Caki2 (cell line): ENCODE measurements at places on chromosomes 13 and 19.
A peak's percentile ranks its signal among the peaks of the same experiment; 100 is the strongest.

DNA sequence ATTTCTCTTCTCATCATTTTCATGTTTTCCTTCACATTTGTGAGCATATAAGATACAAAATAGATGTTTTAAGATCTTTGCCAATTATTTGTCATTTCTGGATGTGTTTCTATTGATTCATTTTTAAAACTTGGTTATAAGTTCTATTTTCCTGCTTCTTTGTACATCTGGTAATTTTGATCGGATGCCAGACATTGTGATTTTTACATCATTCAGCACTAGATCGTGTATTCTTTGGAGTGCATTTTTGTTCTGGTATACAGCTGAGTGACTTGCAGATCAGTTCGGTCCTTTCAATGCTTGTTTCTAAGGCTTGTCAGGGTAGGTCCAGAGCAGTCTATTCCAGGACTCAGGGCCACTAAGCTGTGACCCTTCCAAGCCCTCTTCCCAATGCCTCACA is 198.2 kb downstream of the KLF12 start:
- DNase-seq = no peak

DNA sequence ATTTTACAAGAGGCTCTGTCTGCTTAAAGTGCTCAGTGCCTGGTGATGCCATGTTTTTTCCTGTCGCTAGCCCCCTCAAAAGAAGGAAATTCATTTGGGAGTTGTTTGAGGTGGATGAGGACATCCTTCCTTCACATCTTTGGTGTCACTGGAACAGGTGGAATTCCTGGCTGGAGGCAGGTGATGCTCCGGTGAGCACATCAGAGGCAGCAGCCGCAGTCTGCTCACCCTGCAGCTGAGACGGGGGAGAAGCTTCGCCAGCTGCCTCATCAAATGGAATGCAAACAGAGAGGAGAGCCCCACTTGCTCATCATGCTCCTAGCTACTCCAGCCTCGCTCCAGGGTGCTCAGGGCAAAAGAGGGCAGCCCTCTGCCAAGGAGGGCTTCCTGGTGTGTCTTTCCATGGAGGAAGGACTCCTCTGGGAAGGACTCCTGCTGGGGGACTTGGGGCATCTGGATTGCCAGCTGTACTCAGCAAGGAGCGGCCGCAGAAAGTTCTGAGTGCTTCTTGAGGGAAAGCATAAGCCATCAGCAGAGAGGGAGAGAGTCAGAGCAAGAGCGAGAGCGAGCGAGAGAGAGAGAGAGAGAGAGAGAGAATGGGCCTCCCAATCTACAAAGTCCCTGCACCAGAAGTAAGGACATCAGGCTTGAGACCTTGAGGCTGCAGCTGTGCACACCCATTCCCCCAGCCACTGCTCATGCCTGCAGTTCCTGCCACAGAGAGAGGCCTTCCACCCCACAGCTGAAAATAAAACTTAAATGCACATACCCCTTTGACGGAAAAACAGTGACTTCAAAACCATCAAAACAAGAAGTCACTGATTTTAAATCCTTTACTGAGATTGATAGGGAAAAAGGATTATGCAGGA is 74.3 kb upstream of the UBL3 start:
- DNase-seq = peak; percentile 76

DNA sequence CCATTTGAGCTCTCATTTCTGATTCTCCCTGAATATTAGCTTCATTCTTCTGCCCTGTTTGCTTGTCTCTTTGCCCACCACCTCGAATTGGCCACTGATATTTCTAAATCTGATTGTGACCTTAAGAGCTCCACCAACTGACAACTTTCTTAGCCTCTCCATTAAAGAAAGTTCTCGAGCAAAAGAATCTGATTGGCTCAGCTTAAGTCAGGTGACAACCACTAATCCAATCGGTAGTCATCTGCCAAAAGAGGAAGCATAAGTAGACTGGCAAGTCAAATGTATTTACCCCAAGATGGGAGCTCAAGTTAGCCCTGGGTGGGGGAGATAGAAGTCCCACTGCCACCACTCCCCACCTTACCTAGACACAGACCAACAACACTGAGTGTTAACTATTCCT is 41.5 kb downstream of the NOTCH3 start:
- DNase-seq = no peak

- peak; percentile 57 for DNase-seq
These were observed 25.5 kb downstream of the ELL start for GRCh38 chr19:18496167-18496979.

DNA sequence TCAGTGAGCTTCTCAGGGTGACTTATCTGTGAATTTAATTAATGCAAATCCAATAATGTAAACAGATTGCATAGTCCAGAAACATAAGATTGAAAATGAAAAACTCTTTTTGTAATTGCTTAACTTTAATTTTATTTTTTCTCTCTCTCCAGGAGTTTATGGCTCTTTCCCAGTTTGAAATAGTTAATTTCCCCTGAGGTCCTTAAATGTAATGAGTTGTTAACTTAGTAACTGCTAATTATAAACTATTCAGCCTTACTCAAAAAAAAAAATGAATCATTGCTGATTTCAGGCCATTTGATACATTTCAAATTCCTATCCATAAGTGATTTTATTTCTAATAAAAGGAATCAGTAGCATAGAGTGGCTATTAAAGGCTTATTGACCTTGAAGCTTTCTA is 84.1 kb upstream of the TRPC4 start:
- DNase-seq = no peak

- no peak for DNase-seq
These were observed 30.8 kb downstream of the KLF2 start for GRCh38 chr19:16355293-16356043.

DNA sequence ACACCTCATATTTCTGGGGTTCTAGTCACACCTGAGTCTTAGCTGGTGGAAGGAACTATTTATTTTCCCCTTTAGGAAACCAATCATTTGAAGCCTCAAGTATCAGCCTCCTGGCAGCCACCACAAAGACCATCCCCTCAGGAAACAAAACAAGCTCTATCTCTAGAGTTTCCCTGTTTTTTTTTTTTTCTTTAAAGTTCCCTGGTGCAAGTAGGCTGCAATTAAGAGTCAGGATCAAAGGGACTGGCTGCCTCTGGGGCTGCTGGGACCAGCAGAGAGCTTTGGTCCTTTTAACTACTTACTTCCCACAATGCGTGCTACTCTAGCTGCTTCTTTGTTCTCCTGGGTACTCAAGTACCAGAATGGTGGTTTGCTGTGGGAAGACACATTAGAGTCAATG is 11.4 kb downstream of the MBNL2 start:
- DNase-seq = no peak

DNA sequence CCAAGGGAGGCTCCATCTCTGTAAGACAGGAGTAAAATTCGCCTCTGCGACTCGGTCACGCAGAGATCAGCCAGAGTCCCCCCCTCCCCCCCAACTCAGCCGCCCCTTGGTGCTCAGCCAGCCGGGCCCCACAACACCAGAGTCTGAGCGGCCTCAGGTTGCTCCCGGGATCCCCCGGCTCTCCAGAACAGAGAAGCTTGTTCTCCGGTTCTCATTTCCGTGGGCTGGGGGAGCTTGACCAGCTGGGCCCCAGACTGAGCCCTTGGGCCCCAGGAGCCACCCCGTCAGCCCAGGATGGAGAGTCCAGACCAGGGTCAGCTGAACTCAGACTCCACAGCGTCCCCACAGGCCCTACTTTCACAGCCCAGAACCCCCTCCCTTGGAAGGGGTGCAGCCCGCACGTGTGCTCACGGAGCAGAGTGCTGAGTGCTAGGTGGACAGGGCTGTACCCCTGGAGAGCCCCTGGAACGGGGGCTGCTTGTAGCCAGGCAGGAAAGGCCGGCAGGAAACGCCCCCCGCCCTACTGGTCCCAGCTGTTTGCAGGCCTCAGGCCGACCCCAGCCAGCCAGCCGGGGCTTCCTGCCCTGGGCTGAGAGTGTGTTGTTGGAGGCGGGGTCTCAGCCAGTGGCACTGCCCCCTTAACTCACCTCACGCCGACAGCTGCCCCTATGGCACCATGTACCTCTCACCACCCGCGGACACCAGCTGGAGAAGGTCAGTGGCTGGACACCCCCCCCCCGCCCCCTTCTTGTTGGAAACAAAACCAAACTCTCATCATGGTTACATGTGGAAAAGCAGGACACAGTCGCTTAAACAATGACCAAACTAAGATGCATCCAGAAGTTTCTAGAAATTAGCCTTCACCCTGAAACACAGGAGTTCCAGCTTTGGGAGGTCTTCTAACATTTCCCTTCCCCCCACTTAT is 44.4 kb downstream of the COMP start:
- DNase-seq = no peak

DNA sequence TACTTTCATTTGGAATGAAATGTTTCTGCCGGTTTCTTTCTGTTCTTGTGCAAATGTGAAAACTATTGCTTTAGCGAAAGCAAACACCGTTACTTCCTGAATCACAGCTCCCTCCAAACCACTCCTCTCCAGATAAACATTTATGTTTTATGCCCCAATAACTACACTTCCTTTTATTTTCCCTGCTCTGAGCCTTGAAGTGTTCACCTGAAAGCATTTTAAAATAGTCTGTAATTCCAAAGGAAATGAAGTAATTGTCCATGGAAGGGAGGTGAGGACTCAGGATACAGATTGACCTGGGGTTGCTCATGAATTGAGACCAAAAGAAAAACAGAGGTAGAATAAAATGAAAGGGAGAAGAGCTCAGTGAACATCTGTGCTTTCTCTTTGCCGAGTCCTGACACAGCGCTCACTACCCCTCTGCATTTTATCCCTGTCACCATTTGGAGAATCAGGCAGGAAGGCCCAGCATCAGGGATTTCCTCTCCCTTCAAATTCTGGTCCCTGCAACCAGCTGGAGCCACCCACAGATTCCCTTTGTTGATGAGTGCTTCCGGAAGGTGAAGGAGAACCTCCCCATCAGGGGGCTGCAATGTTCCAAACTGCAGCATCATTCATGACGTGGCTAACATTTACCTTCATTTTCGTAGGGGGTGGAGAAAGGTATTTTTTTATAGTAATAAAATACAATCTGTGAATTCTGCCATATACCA is 171.9 kb downstream of the ITGBL1 start:
- DNase-seq = peak; percentile 61

- DNase-seq = no peak
These were observed 1414.6 kb downstream of the SLITRK1 start for GRCh38 chr13:82467626-82468025.

DNA sequence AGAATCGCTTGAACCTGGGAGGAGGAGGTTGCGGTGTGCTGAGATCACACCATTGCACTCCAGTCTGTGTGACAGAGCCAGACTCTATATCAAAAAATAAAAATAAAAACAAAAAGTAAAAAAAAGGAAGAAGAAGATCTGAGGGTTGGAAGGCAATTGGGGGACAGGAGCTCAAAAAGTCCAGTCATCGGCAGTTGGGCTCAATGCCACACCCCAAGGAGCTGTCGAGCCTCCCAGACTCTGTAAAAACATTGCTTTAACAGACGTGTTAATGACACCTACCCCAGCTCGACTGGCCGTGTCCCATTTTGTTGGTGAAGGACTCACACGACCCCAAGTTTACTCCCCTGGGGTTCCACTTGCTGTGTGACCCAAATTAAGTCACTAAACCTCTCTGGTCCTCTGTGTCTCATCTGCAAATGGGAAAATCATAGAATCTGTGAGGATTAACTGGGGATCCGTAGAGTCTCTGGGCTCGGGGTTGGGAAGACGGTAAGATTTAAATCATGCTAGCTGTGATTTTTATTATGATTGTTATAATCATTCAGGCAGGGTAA is 7.0 kb downstream of the GNA15 start:
- DNase-seq = no peak

DNA sequence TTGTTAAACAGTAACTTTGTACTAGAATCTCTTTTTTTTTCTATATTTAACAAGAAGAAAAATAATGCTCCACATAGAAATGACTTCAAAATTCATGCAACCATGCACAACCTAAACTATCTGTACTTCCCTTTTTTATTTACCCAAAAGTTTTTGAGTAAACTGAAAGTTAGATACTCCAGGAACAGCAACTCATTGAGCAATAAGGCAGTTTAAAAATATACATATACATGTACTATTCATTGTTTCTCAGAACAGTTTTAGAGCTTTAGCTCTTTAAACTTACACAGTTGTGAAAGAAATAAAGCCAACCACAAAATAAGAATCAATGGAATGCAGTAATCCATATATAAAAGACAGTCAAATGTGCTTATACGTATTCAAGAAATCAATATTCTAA is 39.2 kb downstream of the MTMR6 start:
- DNase-seq = no peak

DNA sequence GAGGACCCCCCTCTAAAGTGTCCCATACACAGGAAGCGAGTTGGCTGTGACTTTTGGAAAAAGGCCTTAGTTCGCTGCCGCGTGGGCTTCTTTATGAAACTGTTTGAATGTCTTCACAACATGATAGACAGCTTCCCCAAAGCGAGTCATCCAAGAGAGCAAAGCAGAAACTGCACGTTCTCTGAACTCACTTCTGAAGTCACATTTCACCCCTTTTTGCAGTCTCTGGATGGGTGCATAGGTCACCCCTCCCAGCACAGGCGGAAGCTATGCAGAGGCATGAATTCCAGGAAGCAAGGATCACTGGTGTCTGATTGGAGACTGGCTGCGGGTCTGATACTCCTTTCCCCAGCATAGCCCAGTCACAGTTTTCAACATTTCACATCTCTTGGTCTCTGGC is 10.6 kb downstream of the GPI start:
- no peak for DNase-seq

- no peak for DNase-seq
These were observed 10.4 kb upstream of the ZSWIM4 start for GRCh38 chr19:13784731-13785452.

GRCh38 chr13:106375085-106375484 is 160.4 kb downstream of the EFNB2 start:
- no peak for DNase-seq

- DNase-seq = no peak
These were observed 351.0 kb downstream of the NALCN start for GRCh38 chr13:101065329-101065728.

GRCh38 chr19:10450853-10451609 is 30.7 kb downstream of the PDE4A start:
- DNase-seq = peak; percentile 35

GRCh38 chr13:60120617-60121336 is 43.0 kb downstream of the DIAPH3 start:
- DNase-seq = no peak

DNA sequence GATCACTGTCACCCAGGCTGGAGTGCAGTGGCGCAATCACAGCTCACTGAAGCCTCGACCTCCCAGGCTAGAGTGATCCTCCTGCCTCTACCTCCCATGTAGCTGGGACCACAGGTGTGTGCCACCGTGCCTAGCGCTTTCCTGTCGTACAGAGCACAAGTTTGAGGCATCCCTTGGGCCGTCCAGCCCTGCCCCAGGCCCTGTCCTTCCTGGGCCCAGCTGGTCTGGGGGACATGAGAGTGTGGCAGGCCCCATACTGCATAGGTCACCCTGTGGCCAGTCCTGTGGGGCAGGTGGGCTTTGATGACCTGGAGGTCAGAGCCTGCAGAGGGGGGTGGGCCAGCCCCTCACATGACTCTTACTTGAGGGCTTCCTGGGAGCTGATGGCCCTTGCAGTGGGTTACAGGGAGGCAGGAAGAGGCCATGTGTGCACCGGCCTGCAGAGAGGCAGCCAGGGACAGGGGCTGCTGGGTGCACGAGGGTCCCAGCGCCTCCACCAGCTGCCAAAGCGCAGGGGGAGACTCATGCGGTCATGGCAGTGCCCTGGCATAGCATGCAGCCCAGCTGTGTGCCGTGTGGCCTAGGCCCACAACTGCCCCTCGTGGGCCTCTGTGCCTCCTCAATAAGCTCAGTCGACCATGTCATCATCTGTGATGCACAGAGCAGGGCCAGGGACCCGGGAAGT is 61.4 kb downstream of the KDM4B start:
- DNase-seq = no peak
